ENCODE measurements at places on chromosomes 6 and 20.

GRCh38 chr6:107847844-107848802 is 24.0 kb upstream of the SCML4 start:
- peak; percentile 69 for DNase-seq

GRCh38 chr6:151269321-151269995 is 29.7 kb downstream of the AKAP12 start:
- DNase-seq, result peak; percentile 48

DNA sequence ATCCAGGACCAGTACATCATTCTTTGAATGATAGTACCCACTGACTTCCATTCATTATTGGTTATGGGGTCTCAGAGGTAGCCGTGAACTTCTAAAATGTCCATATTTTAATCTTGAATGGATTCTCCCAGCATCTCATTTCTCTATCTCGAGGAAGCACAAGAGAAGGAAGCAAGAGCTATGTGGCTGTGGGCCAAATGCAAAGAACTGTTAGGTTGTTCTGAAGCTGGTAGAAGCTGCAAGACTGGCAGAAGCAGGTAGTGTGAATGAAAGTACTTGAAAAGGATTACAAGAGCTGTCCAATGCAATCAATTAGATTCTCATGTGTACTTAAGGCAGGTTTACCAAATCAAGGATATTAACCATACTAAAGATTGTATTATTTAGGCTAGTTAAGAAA is 1131.8 kb downstream of the GRIK2 start:
- DNase-seq, result no peak

- DNase-seq, result no peak
Measured at GRCh38 chr6:46917002-46917545, 4.7 kb downstream of the ADGRF5 start.

- no peak for DNase-seq
Measured at GRCh38 chr6:153437193-153437592, 306.1 kb upstream of the RGS17 start.

Data from NCI-H226 (cell line).